SIG-M5 (cell line): ENCODE measurements at places on chromosomes 12 and 14.

GRCh38 chr14:67343601-67344230, 15.9 kb downstream of the ATP6V1D start:
- no peak for DNase-seq

GRCh38 chr12:52686063-52686462, 5.9 kb upstream of the KRT1 start:
- DNase-seq: no peak

- DNase-seq: no peak
Observed at GRCh38 chr14:36818794-36819384, 157.2 kb downstream of the PAX9 start.

- DNase-seq: no peak
Observed at GRCh38 chr14:53330441-53330840, 177.3 kb upstream of the DDHD1 start.

- no peak for DNase-seq
Observed at GRCh38 chr14:103095210-103095778, 769 bp downstream of the EXOC3L4 start.

GRCh38 chr12:117101953-117102799, 3.0 kb upstream of the TESC start:
- DNase-seq: no peak

DNA sequence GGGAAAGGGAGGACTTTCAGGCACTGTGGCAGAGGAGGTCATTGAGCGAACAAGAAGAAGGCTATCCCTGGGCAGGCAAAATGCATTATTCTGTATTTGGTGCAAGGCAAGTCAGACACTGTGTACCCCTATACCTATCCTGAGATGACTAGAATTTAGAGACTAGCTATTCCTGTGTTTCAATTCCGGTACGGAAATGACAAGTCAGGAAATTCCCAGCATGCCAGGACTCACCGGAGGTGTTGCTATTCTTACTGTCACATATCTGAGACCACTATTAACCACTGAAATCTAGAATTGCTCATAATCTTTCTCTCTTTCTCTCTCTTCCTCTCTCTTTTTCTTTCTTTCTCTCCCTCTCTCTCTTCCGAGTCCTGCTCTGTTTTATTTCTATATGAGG, 297.1 kb downstream of the PDZRN4 start:
- DNase-seq: no peak

GRCh38 chr14:35944847-35945246, 118.7 kb downstream of the BRMS1L start:
- no peak for DNase-seq

DNA sequence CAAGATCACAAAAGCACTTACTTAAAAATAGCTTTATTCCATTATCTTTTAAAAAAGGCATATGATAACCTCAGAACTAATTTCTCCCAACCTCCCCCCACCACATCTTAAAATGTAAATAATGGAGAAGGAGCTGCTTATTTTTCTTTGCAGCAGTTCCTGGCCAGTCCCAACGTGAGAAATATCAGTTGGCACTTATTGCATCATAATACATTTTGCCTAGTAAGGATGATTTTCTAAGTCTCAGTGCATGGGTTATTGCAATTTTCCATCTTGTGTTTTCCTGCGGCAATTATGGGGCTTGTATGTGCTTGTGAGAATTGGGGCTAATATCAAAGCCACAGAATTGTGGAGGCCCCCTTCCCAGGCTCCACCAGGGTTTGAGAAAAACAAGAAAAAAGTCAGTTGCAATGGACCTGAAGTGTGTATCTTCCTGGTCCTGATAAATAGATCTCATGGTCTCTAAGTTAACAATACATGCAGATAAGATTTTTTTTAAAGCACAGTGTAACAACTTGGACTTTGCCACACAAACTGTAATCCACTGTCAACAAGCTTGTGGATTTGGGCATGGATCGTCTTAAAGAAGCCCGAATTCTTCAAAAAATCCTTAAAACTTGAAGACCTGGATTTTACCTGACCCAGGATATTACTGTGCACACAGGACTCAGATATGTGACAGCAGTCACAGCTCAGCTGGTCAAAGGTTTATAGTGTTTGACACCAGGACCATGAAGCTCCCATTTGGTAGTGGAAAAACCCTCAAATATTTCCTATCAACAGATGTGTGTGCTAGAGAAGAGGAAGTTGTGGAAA, 2.8 kb upstream of the WSB2 start:
- DNase-seq: no peak

- no peak for DNase-seq
Observed at GRCh38 chr12:29238822-29239291, 89.8 kb downstream of the FAR2 start.

DNA sequence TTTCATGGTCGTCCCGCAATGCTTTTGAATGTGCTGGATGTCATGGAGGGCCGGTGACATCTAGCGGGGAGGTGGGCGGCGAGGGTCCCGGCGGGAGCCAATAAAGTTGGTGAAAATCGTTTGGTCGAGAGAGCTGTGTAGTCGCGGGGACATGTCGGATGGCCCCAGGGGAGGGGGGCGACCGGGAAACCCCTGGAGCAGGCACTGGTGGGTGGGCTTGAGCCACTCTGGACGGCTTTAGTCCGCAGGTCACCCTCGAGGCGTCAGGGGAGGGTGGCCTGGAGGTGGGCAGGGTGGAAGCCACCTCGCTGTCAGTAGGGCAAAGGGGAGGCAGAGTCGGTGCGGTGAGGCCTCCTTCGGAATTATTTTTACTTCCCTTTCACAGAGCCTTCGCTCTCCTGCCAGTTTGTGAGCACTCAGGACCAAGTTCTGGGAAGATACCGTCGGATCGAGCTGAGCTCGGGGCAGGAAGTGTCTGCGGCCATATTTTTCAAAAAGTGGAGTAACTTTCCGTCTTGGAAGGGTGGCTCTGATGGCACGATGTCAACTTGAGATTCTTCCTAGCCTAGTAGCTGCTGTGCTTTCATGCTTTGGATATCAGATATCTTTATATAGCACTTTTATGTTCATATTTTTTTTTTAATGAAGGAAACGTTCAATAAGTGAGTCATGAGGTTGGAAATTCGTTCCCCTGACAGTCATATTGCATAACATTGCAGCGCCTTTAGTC, 28.2 kb downstream of the WBP11 start:
- DNase-seq: no peak

DNA sequence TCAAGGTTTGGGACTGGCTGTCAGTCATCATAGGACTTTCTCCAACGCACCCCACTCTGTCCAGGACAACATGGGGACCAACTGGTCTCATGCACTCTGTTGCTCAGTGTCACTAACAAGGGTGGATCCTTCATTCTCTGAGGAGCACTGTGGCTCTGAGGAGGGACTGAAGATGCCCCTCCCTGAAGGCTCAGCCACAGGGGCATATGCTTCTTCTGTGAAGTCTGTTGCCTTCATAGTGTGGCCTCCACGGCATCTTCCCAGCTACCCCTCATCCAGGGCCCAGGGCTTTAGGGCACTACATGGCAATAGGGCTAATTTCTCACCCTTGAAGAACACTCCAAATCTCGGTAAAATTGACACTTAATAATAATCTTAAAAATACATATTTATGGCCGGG, 14.3 kb upstream of the IFI27L2 start:
- no peak for DNase-seq

DNA sequence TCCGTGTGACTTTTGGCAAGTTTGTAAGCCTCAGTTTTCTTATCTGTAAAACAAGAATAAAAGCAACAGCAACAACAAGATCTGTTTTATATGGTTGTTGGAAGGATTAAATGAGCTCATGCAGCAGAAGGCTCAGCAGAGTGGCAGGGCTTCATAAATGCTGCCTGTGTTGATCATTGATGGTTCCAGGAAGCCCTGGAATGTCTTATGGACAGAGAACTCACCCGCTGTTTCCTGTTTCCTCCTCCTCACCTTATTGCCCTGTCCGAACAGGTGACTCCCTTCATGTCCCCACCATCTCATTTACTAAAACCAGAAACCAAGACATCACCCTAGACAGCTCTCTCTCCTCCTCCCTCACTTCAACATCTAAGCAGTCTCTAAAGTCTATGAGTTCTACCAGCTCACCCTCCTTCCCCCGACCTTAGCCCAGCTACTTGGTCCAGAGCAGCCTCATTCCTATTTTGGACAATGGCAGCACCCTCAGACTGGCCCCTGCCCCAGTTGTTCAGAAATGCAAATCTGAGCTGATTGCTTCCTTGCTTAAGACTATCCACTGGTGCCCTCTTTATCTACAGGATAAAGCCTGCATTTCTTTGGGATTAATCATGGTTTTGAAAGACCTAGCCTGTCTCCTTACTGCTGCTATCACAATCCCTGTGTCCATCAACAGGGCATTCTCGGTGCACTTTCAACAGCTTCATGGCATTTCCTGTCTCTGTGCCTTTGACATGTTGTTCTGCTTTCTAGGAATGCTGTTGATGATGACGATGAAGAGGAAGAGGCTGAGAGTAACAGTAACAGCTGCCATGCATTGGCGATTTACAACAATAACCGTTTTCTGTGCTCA, 21.4 kb upstream of the GSG1 start:
- DNase-seq: no peak

- DNase-seq: no peak
Observed at GRCh38 chr14:32578181-32578580, 249.1 kb downstream of the AKAP6 start.

DNA sequence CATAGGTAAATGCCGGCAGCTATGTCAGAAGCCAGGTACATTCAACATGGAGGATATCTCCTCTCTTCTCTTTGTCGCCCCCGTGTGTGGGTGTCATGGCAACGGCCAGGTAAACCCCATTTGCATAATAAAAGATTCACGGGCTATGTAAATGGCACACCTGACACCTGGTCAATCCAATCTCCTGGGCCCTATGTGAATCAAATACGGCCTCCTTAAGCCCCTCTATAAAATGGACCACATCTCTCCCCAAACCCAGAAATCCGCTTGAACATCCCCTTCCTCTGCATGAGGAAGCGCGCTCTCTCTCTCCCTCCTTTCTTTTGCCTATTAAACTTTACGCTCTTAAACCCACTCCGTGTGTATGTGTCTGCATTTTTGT, 363.7 kb downstream of the SOX5 start:
- no peak for DNase-seq

GRCh38 chr14:65077318-65077717, 25.0 kb downstream of the MAX start:
- DNase-seq: no peak

DNA sequence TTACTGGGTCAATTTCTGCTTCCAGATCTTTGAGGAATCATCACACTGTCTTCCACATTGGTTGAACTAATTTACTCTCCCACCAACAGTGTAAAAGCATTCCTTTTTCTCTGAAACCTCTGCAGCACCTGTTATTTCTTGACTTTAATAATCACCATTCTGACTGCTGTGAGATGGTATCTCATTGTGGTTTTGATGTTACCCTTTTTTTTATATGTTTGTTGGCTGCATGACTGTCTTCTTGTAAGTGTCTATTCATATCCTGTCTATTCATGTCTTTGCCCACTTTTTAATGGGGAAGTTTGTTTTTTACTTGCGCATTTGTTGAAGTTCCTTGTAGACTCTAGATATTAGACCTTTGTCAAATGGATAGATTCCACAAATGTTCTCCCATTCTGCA, 324.9 kb downstream of the NAV3 start:
- DNase-seq: no peak

DNA sequence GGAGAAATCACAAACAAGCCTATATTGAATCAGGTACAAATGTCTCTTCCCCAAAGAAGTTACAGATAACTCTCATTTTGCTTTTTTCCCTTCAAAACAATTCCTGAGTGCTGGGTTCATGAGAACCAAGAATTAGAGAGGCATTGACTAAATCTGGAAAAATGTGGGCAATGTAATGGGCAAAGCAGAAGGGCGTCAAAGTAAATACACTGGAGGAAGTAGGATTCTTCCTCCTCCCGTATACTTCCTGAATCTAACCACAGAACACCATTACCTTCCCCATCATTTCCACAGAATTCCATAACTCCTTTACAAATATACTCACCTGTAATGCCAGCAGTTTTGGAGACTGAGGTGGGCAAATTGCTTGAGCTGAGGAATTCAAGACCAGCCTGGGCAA, 3.0 kb upstream of the RBMS2 start:
- DNase-seq: no peak

DNA sequence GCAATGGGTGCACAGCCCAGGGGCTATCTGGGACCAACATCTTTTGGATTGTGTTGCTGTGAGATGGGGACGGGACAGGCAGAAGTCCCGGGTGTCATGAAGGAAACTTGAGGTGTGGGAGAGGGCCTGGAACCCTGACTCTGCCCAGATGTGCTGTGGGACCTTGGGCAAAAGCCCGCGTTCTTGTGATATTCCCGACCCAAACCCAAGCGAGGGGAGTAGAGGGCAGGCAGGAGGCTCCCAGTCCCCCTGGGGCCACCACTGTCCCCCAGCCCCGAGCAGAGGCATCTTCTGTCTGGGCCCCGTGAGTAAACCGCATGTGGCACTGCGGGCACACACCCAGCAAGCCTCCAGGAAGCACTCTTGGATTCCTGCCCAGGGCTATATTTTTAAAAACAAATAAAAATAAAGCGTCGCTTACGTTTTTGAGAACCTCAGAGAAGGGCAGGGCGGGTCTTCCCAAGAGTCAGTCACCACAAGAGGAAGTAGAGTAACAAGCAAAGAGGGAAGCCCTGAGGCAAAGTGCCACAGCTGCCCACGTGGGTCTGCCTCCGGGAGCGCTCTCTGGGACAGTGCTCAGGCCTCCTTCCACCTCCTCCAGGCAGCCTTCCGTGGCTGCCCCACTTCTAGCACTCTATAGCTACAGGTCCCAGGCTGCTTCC, 39.5 kb downstream of the BEGAIN start:
- DNase-seq: peak; percentile 86

- DNase-seq: no peak
Observed at GRCh38 chr12:130508847-130509246, 171.2 kb downstream of the PIWIL1 start.

DNA sequence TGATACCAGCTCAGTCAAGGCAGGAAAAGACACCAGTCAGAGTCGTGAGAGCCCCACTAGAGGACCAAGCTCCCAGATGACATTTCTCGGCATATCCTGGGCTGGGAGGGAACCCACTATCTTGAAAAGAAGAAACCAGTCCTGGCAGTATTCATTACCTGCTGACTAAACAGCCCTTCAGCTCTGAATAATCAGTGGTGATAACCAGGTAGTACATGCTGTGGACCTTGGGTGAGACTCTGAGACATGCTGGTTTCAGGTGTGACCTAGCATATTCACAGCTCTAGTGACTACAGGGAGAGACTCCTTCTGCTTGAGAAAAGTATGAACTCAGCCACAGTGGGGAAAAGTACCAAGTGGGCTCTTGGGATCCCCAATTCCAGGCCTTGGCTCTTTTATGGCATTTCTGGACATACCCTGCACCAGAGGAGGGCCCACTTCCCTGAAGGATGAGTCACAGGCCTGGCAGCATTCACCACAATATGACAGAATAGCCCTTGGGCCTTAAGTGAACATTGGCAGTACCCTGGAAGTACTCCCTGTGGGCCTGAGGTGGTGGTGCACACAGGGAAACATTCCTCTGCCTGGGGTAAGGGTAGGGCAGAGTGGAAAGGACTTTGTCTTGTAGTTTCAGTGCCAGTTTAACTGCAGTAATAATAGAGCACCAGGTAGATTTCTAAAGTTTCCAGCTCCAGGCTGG, 82.6 kb upstream of the SLC38A4 start:
- no peak for DNase-seq

GRCh38 chr12:127257366-127257935, 1009.5 kb upstream of the TMEM132C start:
- no peak for DNase-seq

GRCh38 chr14:38122241-38122640, 85.5 kb upstream of the SSTR1 start:
- no peak for DNase-seq

GRCh38 chr12:104844123-104844522, 114.0 kb downstream of the SLC41A2 start:
- DNase-seq: no peak

- DNase-seq: no peak
Observed at GRCh38 chr12:66272650-66273049, 29.6 kb upstream of the HELB start.
